Psoas muscle (tissue), 8 donors: ENCODE measurements at places on chromosomes 11 and 22. TPM values are rescaled to one million over a fixed set of nuclear protein-coding genes. Genes with fewer than 3 reads are reported as not detected.

HOATZ gene
- total RNA-seq: not detected

POU2AF2 gene
- total RNA-seq: 2.1 TPM

MUC15 gene
- total RNA-seq: not detected

MMP8 gene
- total RNA-seq: 0.12 TPM

CRYBB2 gene
- not detected for total RNA-seq

KRTAP5-9 gene
- not detected for total RNA-seq

TRIM48 gene
- not detected for total RNA-seq

CARD16 gene
- total RNA-seq: 2.9 TPM

OTOG gene
- not detected for total RNA-seq

KCNQ1OT1 gene
- 0.42 TPM for total RNA-seq

OR52H1 gene
- total RNA-seq: not detected

IGF2 gene
- total RNA-seq: 126 TPM

CREB3L1 gene
- 2.3 TPM for total RNA-seq

MN1 gene
- 39.3 TPM for total RNA-seq

NUCB2 gene
- 31.3 TPM for total RNA-seq

BDNF gene
- 0.17 TPM for total RNA-seq

IGLL1 gene
- total RNA-seq: not detected

DGCR6L gene
- total RNA-seq: 33.2 TPM

NELL1 gene
- not detected for total RNA-seq

MRPL17 gene
- 43.0 TPM for total RNA-seq

PPM1F gene
- 29.5 TPM for total RNA-seq

ARHGAP42 gene
- total RNA-seq: 11.0 TPM

CHRNA10 gene
- 0.63 TPM for total RNA-seq

FAM111B gene
- total RNA-seq: 0.06 TPM

SLC25A22 gene
- 1.5 TPM for total RNA-seq

HORMAD2 gene
- total RNA-seq: not detected

TTC17 gene
- 27.5 TPM for total RNA-seq

CAT gene
- total RNA-seq: 91.4 TPM

DRAP1 gene
- total RNA-seq: 92.2 TPM

ACR gene
- total RNA-seq: 0.26 TPM

ANO5 gene
- total RNA-seq: 52.1 TPM

PNPLA3 gene
- 0.94 TPM for total RNA-seq

SYT8 gene
- total RNA-seq: not detected

OR52I2 gene
- not detected for total RNA-seq

ADAMTS15 gene
- 1.9 TPM for total RNA-seq

OR8A1 gene
- not detected for total RNA-seq

C11orf24 gene
- 17.5 TPM for total RNA-seq

ARSA gene
- 13.6 TPM for total RNA-seq

BTG4 gene
- total RNA-seq: not detected

MYOD1 gene
- 95.7 TPM for total RNA-seq

ANO9 gene
- 0.59 TPM for total RNA-seq

CCDC15 gene
- total RNA-seq: 0.22 TPM

AQP11 gene
- total RNA-seq: 0.59 TPM

NLRP14 gene
- total RNA-seq: not detected

KRTAP5-10 gene
- total RNA-seq: not detected

NRGN gene
- 2.1 TPM for total RNA-seq

SSTR3 gene
- not detected for total RNA-seq

KLHDC7B gene
- not detected for total RNA-seq

CARNS1 gene
- 7.0 TPM for total RNA-seq
